ENCODE measurements at places on chromosomes 2 and 18.

DNA sequence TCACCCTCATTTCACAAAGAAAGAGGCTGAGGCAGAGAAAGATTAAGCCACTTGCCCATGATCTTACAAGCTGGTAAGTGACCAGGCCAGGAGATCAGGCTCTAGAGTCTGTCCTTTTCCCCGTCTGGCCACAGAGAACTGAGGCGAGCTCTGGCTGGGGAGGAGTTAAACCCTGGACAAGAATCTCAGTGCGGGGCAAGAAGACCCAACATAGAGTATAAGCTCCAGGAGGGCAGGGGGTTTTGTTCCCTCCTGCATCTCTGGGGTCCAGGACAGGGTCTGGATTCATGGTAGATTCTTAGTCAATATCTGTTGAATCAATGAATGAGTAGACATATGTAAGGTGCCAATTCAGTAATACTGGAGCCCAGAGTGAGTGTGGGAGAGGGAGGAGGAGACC is 12.9 kb upstream of the INPP5D start:
- no peak for DNase-seq

DNA sequence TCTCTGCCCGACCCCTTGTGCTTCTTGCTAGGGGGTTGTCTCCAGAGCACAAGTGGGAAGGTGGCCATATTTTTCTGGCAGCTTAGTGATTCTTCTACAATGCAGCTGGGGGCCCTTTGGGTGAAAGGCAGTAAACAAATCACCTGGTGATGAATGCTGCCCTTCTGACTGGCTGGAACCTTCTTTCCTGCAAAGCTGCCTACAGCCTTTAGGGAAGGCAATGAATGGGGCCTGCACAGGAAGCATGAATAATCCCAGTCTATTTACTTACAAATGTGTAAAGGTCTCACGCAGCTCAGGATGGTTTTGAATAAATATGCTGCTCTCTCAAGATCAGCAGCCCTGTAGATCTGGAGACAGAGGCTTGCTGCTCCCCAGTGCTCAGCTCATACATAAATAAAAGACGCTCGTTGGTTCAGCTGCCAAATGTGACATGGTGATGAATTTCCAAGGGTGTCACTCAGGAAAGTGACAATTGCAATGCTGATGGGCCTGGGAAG is 289.2 kb downstream of the TDRD15 start:
- DNase-seq, result no peak

- no peak for DNase-seq
Observed at GRCh38 chr18:32310101-32310500, 120.3 kb downstream of the MEP1B start.

DNA sequence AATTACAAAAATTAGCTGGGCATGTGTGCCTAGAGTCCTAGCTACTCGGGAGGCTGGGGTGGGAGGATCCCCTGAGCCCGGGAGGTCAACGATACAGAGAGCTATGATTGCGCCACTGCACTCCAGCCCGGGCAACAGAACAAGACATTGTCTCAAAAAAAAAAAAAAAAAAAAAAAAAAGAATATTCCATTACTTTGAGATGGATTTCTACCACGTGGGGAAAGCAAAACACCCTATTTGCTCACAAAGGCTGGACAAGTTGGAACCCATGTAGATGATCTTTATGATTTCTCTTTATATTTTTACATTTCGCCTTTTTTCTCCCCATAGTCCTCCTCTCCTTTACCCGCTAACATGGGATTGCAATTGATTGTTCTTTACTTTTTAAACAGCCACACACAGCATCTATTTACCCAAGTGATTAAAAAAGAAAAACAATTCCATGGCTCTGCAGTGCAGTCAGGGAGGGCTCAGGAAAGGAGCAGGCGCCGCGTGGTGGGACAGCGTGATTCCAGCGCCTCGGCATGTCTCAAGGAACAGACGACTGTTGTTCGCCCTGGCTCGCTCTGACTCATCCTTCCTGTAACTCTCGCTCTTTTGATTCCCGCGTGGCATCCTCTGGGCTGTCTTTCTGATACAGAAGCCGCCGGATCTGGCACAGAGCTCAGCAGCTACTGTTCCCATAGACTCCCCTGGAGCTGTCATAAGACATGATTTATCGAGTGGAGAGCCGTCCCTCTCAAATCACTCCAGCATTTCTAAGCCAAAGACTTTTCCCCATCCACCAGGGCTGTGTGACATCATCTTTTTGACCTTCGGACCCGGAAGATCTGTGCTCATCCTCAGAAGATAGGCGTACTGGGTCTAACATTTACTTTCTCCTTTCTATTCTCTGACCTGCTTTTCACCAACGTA is 230.4 kb upstream of the AGAP1 start:
- no peak for DNase-seq

GRCh38 chr18:39835303-39836030 is 2119.6 kb upstream of the PIK3C3 start:
- DNase-seq, result no peak

DNA sequence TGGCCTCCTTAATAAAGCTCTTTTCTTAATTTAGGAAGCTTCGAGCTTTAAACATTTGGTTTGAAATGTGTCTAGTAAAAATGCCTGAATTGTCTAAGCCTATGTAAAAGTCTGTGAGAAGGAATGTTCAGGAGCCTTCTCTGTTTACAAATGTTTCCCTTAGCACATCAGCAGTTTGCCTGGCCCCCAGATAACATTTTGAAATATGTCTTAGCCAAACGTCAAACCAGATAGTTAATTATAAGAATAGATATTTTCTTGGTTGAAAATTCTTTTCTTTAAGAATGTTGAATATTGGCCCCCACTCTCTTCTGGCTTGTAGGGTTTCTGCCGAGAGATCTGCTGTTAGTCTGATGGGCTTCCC is 498.6 kb downstream of the CCDC85A start:
- no peak for DNase-seq

GRCh38 chr18:73007195-73007914 is 139.6 kb upstream of the NETO1 start:
- no peak for DNase-seq

DNA sequence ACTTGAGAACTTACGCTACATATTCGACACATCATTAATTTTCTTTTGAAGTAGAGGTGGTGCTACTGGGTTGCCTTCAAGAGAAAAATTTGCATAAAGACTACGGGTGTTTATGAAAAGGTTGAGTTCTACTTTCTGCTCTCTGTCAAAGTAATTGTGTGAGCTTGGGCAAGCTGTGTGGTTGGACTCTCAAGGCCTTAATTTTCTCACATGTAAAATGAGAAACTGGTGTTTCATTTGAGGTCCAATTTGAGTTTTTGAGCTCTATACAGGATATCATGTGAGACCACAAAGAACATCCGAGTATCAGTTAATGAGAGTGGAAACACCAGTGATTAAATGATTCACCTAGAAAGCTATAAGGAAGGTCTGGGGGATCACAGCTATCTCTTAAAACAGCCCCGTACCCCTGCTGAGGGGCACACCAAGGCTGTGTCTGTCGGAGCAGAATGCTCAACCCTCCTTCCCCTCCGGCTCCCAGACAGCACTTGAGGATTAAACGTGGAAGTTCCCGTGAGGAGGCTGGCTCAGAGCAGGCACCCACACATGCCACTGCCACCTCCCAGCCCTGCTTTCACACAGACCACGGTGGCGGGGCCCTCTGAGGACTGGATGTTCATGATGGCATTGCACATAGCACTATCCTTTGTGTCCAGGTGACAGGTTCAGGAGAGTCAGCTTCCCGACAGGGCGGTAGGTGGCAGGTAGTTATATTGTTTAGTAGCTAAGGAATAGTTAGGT is 191.8 kb downstream of the RNF144A start:
- no peak for DNase-seq

DNA sequence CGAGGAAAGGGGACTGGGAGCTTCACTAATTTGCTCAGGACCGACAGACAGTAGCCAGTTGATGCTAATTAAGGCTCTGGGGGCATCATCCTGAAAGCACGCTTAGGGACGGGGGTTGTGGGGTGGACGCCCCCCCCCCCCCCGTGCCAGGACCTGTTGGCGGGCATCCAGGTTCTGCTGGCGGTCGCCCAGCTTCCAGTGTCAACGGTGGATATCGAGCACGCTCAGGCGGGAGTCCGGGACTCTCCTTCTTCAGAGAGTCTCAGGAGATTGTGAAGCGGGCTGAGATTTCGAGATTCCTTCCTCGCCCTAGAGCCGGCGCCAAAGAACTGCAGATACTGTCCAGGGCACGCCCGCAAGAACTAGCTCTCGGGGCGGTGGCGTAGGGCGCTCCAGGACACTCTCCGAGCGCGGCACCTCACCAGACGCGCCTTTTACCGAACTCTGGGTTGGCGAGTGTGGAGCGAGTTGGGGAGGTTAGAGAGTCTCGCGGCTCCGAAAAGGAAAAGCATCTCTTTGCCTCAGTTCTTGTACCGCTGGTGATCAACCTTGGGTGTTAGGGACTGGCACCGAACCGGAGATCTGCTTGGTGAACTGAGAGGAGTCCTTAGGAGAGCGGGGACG is 5.6 kb downstream of the RAX start:
- no peak for DNase-seq

DNA sequence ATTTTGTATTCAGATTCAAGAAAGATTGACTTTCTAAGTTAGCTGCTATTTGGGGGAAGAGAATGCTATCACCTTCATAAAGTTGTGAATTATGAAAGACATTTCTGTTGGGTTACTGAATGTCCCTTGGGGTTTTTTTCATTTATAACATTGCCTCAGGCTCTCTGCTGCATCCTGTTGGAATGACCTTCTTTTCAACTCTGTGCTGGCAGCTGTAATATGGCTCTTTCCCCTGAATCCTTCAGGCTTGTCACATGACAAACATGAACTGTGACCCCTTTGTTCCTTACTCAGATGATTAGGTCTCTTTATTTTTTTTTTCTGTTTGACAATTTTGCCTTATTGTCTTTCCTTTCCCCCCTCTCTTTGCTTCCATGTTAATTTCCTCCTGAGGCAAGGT is 159.8 kb downstream of the TAF4B start:
- no peak for DNase-seq

- DNase-seq, result no peak
Observed at GRCh38 chr18:9336827-9337226, 2.3 kb downstream of the TWSG1 start.

DNA sequence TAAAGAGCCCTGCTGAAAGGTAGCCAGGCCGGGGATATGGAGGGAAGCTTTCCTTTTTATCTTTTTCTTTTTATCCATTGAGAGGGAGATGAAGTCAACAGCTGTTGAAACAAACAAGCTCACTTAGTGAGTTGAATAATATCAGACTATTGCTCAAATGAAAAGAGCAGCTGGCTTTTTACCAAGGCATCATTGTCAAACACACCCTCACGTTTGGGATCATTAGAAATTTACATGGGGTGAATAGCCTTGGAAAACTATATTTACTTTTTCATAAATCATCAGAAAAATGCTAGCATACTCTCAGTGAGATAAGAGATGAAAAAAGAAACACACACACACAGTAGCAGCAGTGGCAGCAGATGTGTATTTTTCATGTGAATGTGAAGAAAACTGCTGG is 71.5 kb upstream of the HNMT start:
- DNase-seq, result no peak

Data from activated T-cell treated with anti-CD3 and anti-CD28 coated beads, Interleukin-2, amount 50 U/mL, for 24 hours (primary cell).